ENCODE measurements at places on chromosomes 6 and 20. TPM values are rescaled to one million over a fixed set of nuclear protein-coding genes. Genes with fewer than 3 reads are reported as not detected.
A peak's percentile ranks its signal among the peaks of the same experiment; 100 is the strongest.

The EMILIN3 gene
- total RNA-seq, result not detected

The HSD17B8 gene
- 41.2 TPM for total RNA-seq

The ANKEF1 gene
- total RNA-seq, result 7.1 TPM

The TBXT gene
- not detected for total RNA-seq

The LPA gene
- total RNA-seq, result not detected

The MYL9 gene
- not detected for total RNA-seq

The BMP2 gene
- 2.6 TPM for total RNA-seq

The HLA-G gene
- total RNA-seq, result not detected

The POU5F1 gene
- total RNA-seq, result 26.0 TPM

The PRIM2 gene
- 78.5 TPM for total RNA-seq

The RGS19 gene
- 47.6 TPM for total RNA-seq

The C6orf52 gene
- not detected for total RNA-seq

The GABRR1 gene
- total RNA-seq, result not detected

- no peak for DNase-seq
These were observed 20.7 kb downstream of the NDUFAF4 start for GRCh38 chr6:96876886-96877545.

- no peak for DNase-seq
These were observed at the start of gene NKX2-4 for GRCh38 chr20:21397341-21398108. NKX2-4 (minus strand) TSS chr20:21397526; CDS start chr20:21397399, 127 bp downstream.

GRCh38 chr20:62926229-62927127 is at the start of gene DIDO1:
DIDO1 (minus strand) TSS chr20:62926505.
- DNase-seq, result peak; percentile 87

DNA sequence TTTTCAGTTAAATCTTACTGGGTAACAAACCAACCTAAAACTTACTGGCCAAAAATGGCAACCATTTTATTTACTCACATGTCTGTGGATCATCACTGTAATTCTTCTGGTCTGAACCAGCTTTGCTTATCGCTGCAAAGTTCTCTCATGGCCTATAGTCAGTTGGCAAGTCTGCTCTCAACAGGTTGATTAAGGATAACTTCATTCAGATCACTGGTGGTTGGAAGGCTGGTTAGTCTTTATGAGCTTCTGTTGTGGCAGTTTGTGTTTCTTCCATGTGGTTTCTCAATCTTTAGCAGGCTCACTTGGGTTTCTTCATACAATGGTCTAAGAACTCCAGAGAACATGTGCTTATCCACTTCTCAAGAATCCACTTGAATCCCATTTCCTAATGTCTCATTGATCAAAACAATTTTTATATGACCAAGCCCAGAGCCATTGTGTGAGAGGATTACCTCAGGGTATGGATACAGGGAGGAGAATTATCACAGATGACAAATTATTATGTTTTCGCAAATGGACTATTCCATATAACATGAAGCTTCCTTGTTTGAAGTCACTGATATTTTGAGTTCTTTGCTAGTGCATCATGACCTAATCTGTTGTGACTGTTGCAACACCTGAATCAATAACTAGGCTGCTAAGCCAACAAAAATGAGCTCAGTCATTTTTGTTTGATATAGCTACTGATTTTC is 155.4 kb upstream of the BMP2 start:
- no peak for DNase-seq

- peak; percentile 26 for DNase-seq
These were observed 67.5 kb upstream of the COL21A1 start for GRCh38 chr6:56314683-56315523.

DNA sequence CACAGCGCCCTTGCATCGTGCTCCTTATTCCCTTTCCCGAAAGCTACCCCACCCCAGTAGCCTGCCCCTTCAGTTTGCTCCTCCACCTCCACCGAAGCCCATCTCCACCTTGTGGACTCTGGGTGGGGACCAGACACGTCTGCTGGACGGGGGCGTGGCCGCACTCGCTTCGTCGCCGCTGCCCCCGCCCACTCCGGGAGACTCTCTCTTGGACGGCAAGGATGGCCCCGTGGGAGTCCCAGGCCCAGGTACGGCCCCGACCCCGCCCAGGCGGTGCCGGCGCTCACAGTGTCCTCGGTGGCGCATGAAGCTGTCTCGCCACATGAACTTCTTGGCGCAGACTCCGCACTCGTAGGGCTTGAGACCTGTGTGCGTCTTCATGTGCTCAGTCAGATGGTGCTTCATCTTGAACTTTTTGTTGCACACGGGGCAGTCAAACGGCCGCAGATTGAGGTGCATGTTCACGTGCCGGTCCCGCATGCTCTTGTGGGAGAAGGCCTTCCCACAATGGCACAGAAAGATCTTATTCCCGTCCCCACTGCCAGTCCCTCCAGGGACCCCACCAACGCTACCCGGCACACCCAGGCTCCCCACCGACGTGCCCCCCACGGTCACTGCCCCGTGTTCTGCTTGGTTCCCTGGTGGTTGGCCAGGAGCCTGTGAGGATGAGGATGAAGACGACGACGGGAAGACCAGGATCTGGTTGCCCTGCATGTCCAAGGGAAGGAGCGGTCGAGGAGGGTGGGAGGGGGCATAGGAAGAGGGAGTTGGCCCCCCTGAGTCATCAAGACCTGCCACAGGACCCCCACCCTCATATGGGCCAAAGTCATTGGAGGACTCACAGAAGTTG is 1.3 kb upstream of the TAPBP start:
- DNase-seq, result peak; percentile 79

GRCh38 chr6:87897663-87898062 is 150.0 kb upstream of the SPACA1 start:
- no peak for DNase-seq

- peak; percentile 2 for DNase-seq
These were observed 123.5 kb downstream of the MAN1A1 start for GRCh38 chr6:119226089-119226488.

GRCh38 chr6:130421585-130421984 is 55.8 kb downstream of the TMEM200A start:
- no peak for DNase-seq

DNA sequence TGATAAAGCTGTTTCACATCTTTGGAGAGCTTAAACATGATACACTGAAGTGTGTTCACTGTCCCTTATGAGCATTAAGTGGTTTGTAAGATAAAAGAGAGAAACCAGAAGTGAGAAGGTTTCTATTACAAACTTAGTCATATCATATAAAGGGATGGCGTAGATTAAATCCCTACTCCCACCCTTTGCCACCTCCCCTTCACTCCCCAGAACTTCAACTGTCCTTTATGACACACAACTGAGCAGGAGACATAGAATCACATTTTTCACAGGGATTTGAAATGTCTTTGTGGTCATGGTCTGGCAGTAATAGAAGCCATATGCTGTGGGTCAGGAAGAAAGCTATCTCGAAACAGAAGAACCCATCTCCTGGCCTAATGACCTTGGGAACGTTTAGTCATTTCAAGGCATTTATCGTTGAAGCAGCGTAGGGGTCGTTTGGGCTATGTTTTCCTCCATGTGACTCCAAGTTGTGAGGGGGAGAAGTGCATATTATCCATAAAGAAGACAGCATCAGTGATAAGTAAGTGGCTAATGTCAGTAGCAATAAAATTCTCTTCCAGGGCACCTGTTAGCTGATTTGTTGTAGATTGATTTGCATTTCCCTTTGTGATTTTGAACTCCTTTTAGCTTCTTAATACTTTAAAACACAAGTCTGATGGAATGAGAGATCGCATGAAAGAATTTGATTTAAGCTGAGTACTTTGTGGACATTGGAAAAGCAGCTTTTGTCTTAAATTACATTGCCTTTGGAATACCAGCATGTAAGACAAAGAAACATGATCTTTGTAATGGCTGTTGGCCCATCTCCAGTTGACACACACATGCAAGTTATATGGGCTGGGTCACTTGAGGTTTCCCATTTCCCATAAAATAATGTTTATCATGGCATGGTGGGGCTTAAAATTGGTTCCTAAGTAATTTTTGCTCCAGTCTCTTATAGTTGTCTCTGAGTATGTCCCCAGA is 501.5 kb upstream of the FLRT3 start:
- DNase-seq, result no peak

DNA sequence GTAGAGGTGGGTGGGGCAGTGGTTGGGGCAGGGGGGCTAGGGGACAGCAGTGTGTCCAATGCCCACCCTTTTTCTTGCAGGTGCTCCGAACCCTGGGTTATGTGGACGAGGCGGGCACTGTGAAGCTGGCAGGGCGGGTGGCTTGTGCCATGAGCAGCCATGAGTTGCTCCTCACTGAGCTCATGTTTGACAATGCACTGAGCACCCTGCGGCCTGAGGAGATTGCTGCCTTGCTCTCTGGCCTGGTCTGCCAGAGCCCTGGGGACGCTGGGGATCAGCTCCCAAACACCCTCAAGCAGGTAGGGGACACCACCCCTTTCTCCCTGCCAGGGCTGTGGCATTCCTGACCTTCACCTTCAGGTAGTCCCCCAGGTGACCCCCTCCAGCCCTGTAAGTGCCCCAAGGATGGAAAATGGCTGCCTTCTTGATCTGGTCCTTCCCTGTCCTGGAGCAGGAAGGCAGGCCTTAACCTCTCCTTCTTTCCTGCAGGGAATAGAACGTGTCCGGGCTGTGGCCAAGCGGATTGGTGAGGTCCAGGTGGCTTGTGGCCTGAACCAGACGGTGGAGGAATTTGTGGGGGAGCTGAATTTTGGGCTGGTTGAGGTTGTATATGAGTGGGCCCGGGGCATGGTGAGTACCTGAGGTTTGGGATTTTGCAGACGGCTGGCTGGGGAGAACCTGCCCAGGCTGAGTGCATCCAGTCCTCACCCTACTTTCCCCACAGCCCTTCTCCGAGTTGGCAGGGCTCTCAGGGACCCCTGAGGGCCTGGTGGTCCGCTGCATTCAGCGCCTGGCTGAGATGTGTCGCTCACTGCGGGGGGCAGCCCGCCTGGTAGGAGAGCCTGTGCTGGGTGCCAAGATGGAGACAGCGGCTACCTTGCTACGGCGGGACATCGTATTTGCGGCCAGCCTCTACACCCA is 2.9 kb downstream of the DXO start:
- DNase-seq, result no peak

DNA sequence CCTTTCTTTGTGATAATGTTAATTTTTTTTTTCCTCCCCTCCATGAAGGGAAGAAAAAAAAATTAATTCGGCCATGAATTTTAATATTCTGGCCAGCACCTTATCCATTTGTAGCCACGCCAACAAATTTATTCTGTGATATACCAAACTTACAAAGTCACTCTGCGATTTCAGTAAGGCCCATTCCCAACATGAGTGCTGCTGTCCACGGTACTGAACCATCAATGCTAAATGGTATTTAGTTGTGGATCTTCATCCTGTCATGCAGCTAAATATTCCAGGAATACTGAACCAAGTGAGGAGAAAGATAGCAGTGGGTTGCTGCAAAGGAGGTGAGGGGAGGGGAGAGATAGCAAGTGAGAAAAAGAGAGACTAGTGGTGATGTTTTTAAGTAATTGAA is 19.5 kb upstream of the RSPH4A start:
- no peak for DNase-seq

DNA sequence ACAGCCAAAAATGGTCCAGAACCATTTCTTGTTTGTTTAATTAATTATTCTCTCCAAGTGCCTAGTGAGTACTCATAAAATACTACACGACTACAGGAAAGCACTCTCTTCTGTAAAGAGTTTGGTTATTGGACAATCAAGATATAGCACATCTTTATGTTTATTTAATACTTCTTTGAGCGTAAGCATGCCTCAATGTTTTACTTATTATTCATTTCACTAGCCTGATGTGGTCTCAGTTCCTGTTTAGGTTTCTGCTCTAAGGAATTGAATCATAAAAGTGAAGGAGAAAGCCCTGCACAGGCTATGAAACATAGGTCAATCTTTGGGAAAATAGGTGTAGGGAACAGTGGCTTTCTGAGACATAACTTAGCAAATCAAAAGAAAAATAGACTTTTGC is 45.9 kb upstream of the AIG1 start:
- DNase-seq, result no peak

- DNase-seq, result no peak
These were observed 1080.7 kb upstream of the MAP3K7 start for GRCh38 chr6:91667596-91667995.

GRCh38 chr20:52612046-52612632 is 360.0 kb upstream of the TSHZ2 start:
- no peak for DNase-seq

DNA sequence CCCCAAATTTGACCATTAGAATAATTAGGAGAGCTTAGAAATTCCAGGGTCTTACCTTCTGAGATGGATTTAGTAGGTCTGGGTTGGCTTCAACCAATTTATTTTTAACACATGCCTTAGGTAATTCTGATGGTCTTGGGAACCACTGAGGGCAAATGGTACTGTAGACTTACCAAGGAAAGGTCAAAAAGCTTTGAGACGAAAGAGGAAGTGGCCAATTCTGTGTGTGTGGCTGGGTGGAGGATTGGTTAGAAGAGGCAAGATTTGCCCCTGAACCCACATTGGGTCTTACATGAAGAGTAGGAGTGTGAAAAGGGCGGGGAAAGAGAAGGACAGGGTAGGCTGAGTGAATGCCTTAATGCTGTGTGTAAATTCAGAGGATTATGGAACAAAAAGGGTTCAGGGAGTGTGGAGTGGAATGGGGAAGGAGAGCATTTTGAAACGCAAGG is 2.7 kb downstream of the ITCH start:
- DNase-seq, result no peak

- no peak for DNase-seq
These were observed 176.7 kb upstream of the HSF2 start for GRCh38 chr6:122222761-122223160.

DNA sequence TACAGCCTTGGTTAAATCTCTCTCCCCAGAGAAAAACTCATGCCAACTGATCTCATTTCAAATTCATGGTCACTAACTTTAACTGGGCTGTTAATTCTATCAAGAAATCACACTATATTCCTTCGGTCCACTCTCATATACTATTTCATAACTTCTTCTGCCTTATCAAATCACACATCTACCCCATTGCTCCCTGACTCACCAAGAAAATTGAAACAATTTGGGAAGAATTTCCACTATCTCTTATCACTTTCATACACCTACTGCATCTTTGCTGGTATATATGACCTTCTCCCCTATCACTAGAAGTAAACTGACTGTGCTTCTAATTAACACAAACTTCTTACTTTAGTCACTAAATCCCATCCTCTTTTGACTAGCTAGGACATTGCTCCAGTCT is 102.3 kb downstream of the FILIP1 start:
- DNase-seq, result no peak

DNA sequence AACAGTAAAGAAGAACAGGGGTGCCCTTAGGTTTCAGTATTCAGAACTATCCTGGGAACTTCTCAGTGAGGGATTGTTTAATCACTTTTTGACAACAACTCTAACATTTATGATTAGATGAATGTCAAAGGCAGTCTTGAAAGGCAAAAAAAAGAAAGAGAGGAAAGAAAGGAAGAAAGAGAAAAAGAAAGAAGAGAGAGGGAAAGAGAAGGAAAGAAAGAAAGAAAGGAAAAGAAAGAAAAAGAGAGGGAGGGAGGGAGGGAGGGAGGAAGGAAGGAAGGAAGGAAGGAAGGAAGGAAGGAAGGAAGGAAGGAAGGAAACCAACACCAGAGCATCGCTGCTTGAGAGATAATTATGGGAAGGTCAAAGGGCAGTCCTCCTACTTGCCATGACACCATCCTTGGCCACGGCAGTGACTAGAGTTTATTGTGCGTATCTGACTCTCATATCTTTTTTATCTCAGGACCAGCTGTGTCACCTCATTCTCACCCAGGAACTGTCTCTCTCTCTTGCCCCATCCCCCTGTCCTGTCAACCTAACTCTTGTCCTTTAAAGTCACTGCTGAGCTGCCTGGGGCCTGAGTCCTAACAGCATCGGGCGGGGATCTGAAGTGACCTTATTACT is 96.8 kb upstream of the ATXN1 start:
- DNase-seq, result no peak

GRCh38 chr6:1620504-1621069 is 10.9 kb downstream of the FOXC1 start:
- no peak for DNase-seq

GRCh38 chr6:54192993-54193392 is 81.8 kb downstream of the MLIP start:
- DNase-seq, result no peak

Measured in Caki2 (cell line).